Naive thymus-derived CD4-positive, alpha-beta T cell (primary cell): ENCODE measurements at places on chromosomes 16 and 17. TPM values are rescaled to one million over a fixed set of nuclear protein-coding genes. Genes with fewer than 3 reads are reported as not detected.

DNA sequence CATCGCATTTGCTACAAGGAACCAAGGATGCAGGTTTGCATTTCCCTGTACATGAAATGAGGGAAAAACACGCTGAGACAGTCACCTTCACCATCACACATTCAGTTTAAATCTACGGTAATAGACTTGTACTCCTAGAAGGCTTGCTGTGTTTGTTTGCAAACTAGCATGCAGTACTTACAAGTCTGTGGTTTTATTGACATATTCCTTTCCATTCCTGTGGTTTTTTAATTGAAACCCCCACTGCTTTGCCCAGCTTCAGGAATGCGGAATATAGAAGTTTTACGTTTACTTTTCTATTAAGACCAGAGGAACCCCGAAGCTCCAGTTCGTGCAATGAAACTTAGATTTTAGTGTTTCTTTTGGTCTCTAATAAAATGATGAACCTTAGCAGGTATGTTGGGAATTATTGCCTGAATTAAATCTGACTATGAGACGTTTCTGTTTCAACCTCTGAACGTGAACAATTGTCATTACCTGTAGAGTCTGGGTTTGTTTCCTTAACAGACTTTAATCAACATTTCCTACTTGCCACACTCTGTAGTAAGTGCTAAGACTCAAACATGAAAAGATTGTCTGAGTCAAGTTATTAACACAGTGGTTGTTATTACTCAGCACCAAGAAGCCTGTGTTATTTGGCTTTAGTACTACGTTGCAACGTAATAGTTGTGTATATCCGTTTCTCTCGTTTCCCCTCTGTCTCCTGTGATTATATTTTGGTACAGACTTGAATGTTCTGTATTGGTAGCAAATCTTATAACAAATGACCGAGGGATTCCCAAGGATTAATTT is 793.3 kb upstream of the GOT2 start:
- no peak overlapping the region for H3K4me3 ChIP-seq
- H3K4me1 ChIP-seq = no peaks in the 10 kb centered on the region
- H3K27me3 ChIP-seq = no peaks in the 10 kb centered on the region
- no peaks in the 10 kb centered on the region for H3K36me3 ChIP-seq

GCGR gene
- not detected for total RNA-seq

CDRT15 gene
- not detected for total RNA-seq

RNF222 gene
- 0.08 TPM in 1 of 2 replicates, not detected in the other for total RNA-seq

- no peak overlapping the region for H3K27ac ChIP-seq
- H3K27me3 ChIP-seq = no peaks in the 10 kb centered on the region
- H3K36me3 ChIP-seq = no peaks in the 10 kb centered on the region
- no peak for DNase-seq
- H3K4me3 ChIP-seq = no peak overlapping the region
- H3K4me1 ChIP-seq = no peaks in the 10 kb centered on the region
Measured at GRCh38 chr17:13919818-13920217, 149.5 kb upstream of the COX10 start.

GRCh38 chr16:23974223-23974622 is 138.4 kb downstream of the PRKCB start:
- no peaks in the 10 kb centered on the region for H3K36me3 ChIP-seq
- DNase-seq = no peak
- H3K27me3 ChIP-seq = no peaks in the 10 kb centered on the region
- H3K4me1 ChIP-seq = peaks cover 10% of the 10 kb centered on the region
- H3K4me3 ChIP-seq = no peak overlapping the region
- H3K27ac ChIP-seq = no peak overlapping the region

HS3ST3A1 gene
- total RNA-seq = not detected

DNA sequence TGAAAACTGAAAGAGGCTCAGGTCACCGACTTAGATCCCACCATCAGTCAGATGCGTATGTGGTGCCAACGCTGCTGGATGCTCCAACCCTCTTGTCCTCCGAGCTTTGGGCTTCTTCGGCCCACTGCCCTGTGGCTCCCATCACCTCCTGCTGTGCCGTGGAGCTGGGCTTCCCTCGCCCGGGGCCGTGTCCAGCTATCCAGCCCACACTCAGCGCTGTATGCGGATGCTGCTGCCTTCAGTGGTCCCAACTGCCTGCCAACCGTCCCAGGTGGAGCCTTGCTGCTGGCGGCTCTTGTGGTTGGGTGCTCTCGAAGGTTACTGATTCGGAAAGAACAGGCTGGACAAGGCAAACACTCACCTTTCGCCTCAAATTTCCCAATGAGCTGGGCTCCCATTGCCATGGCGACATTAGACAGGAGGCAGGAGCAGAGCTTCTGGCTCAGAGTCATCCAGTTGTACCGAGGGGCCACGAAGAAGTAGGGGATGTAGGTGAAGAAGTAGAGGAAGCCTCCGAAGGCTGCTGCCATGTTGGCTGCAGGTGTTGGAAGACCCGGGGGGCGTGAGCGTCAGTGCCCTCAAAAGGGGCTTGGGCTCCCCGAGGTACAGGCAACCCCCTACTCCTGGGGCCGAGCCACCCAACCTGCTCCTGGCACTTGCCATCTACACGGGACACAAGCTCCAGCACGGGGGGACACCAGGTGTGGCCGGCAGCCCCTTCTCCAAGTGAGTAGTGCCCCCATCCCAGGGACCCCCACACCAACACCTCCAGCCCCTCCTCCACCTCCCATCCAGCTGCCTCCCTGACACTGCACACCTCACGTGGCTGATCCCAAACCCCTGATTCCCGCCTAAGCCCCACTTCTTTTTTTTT is 32.2 kb downstream of the ABCA3 start:
- DNase-seq = no peak
- H3K27me3 ChIP-seq = no peaks in the 10 kb centered on the region
- no peaks in the 10 kb centered on the region for H3K36me3 ChIP-seq
- H3K27ac ChIP-seq = no peak overlapping the region
- no peak overlapping the region for H3K4me3 ChIP-seq
- no peaks in the 10 kb centered on the region for H3K4me1 ChIP-seq

DNA sequence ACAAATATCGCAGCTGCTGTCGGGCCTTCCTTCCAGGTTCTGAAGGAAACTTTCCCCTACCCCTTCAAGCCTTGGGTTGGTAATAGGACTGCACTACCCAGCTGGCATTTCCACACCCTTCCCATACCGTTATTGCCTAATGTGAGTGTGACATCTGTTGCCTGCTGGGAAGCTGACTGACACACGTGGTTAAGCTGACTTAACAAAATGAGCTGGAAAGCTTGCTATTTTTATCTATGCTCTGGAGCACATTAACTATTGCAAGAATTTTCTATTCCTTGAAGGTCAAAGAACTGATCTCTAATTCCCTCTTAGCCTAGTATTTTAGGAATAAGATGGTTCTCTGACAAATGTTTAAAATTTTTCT is 79.5 kb downstream of the PMP22 start:
- no peak overlapping the region for H3K27ac ChIP-seq
- DNase-seq = no peak
- no peak overlapping the region for H3K4me3 ChIP-seq
- H3K36me3 ChIP-seq = no peaks in the 10 kb centered on the region
- no peaks in the 10 kb centered on the region for H3K27me3 ChIP-seq

DNA sequence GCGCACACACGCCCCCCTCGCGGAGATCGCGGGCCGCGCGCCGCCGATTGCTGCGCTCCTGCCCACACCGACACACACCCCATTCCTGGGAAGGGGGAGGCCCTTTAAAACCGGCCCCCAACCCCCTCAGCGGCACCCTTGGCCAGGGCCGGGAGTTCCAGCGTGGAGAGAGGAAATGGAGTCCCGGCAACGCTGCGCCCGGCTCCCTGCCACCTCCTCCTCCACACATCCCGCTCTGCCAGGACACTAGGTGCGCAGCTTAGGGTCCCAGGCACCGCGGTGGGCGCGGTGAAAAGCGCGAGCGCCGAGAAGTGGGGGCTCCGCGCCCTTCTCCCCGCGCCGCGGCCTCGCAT is 397 bp downstream of the CDC42EP4 start:
- peak overlapping the region; percentile 80 for H3K4me3 ChIP-seq
- H3K4me1 ChIP-seq = peaks cover 10% of the 10 kb centered on the region
- H3K27me3 ChIP-seq = no peaks in the 10 kb centered on the region
- H3K27ac ChIP-seq = peak overlapping the region; percentile 75
- no peak for DNase-seq
